ENCODE measurements at places on chromosomes 7 and 10.

- DNase-seq, result no peak
Observed at GRCh38 chr7:151274396-151274795, 25.9 kb upstream of the SMARCD3 start.

- no peak for DNase-seq
Observed at GRCh38 chr10:126124668-126125349, 228.4 kb downstream of the FANK1 start.

DNA sequence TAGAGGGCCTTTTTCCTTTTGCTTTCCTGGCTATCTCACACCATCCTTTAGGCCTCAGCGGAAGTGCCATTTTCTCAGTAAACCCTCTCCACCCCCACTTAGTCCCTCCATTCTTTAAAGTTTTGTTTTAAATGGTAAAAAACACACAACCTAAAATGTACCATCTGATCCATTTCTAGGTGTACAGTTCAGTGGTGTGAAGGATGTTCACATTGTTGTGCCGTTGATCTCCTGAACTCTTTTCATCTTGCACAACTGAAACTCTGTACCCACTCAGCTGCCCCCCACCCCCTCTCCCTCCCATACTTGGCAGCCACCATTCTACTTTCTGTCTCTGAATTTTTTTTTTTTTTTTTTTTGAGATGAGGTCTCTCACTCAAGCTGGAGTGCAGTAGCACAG is 52.2 kb downstream of the SNX10 start:
- no peak for DNase-seq

- no peak for DNase-seq
Observed at GRCh38 chr10:98238391-98238790, 29.6 kb downstream of the LOXL4 start.

DNA sequence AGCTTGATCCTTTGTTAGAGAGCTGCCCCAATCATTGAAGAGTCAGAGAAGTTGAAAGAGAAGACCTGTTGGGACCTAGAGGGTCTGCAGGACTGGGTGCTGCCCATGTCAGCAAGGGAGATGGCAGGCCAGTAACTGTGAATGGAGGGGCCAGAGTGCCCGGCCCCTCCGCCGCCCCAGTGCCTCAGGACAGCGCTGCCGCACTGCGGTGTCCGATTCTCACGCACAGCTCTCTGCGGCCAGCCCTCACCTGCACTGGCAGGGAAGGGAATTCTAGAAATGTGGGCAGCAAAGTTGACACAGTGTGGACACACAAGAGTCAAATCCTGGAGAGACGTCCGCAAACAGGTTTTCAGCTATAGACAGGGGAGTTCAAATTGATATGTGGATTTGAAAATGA is 373.5 kb downstream of the TCERG1L start:
- DNase-seq, result no peak

GRCh38 chr7:447523-447922 is 72.1 kb downstream of the PDGFA start:
- no peak for DNase-seq

DNA sequence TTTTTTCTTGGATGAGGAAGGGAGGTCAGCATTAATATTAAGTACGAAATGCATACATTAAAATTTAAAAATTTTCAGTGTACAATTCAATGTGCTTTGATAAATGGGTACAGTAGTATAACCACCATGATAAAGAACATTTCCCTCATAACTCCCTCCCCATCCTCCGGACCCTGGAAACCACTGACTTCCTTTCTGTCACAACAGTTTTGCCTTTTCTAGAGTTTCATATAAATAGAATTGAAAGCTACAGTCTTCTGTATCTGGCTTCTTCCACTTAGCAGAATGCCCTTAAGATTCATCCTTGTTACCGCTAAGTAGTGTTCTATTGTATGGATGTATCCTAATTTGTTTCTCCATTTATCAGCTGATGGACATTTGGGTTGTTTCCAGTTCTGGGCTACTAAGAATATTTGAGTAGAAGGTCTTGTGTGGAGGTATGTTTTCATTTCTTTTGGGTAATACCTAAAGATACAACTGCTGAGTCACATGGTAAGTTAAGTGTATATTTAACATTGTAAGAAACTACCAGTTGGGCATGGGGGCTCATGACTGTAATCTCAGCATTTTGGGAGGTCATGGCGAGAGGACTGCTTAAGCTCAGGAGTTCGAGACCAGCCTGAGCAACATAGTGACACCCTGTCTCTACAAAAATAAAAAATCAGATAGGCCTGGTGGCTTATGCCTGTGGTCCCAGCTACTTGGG is 30.8 kb downstream of the ABI1 start:
- DNase-seq, result no peak

- no peak for DNase-seq
Observed at GRCh38 chr7:116805100-116805544, 57.3 kb upstream of the CAPZA2 start.

GRCh38 chr7:127943541-127944521 is 87.4 kb downstream of the LRRC4 start:
- no peak for DNase-seq

- no peak for DNase-seq
Observed at GRCh38 chr7:123366626-123367025, 166.9 kb upstream of the SLC13A1 start.

DNA sequence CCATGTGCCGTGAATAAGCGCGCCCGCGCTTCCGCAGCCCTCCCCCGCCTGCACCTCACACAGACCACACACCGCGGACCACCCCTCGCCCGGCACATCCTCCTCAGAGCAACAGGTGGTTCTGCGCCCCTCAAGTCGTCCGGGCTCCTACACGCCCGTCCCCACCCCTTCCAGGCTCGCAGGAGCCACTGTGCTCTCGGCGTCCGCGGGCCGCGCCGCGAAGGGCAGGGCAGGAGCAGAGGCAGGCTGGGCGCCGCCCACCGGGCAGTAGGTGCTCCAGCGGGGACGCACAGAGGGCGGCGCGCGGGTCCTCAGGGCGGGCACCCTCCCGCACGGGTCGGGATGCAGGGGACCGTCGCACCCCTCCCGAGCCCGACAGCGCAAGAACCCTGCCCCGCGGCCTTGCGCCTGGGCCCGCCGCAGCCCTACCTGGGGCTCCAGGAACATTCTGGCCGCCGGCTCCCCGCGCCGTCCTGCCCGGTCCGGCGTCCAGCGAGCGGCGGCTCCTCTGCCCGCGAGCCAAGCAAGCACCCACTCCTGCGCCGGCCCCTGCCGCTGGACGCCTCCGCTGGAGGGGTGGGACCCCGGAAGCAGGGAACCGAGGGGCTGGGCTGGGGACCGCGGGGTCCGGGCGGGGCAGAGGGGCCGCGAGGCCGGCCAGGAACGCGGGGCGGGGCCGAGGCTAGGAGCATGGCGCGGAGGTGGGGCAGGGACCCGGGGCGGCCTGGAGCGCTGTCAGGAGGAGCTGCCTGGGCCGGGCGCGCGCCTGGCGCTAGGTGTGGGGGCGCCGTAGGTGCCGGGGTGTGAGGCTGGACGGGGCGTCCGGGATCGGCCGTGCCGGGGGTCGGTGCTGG is 37.4 kb downstream of the RASGEF1A start:
- peak; percentile 36 for DNase-seq

- no peak for DNase-seq
Observed at GRCh38 chr7:114910787-114911186, 11.1 kb upstream of the MDFIC start.

GRCh38 chr7:6234384-6234783 is 38.0 kb downstream of the CYTH3 start:
- no peak for DNase-seq

DNA sequence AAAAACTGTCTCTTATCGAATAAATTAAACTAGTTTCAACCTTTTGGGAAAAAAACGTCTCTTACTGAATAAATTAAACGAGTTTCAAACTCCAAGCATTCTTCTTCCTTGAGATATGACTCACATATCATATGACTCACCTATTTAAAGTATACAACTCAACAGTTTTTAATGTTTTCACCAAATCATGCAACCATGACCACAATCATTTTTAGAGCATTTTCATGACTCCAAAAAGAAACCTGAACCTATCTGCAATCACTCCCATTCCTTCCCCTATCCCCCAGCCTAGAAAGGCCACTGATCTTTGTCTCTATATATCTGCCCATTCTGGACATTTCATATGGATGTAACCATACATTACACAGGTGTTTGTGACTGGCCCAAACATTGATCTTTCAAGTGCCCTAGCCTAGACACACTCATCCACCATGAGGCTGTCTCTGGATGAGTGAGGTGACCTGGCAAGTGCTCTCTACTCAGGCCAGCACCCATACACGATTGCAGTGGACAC is 115.3 kb downstream of the PIP4K2A start:
- no peak for DNase-seq

DNA sequence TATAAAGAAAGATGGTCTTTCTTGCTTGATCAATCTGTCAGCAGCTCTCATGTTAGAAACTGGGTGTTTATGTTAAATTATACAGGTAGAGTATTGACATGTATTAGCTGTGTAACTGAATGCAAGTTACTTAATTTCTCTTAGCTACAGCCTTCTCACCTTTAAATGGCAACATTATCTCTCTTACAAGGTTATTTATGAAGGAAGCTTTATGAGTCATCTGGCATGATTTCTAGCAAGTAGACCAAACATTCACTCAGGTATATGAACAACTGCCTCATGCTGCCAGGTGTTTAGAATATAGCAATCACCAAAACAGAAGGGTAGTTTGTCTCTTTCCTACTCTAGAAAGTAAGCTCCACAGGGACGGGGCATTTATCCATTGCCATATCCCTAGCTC is 8.5 kb downstream of the ARL4A start:
- DNase-seq, result no peak

DNA sequence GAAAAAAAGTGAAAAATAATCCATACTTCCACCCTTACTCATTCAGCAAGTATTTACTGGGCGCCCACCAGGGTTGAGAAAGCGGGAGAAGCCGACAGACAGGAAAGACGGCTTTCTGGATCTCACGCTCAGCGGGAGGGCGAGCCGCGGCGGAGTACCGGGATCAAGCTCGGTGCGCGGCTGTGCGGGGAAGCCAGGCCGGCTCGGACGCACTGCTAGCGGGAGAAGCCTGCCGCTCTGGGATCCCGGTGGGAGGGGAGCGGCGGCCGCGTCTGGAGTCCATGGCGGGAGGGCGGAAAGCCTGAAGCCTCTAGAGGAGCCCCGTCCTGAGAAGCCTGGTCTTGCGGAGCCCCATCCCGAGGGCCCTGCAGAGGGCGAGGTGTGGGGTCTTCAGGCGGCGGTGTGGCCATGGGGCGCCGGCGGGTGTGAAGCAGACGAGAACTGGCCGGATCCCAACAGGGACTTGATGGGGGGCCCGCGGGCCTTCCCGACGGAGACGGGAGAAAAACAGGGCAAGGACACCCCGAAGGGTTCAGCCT is 82.9 kb downstream of the VIPR2 start:
- DNase-seq, result no peak

DNA sequence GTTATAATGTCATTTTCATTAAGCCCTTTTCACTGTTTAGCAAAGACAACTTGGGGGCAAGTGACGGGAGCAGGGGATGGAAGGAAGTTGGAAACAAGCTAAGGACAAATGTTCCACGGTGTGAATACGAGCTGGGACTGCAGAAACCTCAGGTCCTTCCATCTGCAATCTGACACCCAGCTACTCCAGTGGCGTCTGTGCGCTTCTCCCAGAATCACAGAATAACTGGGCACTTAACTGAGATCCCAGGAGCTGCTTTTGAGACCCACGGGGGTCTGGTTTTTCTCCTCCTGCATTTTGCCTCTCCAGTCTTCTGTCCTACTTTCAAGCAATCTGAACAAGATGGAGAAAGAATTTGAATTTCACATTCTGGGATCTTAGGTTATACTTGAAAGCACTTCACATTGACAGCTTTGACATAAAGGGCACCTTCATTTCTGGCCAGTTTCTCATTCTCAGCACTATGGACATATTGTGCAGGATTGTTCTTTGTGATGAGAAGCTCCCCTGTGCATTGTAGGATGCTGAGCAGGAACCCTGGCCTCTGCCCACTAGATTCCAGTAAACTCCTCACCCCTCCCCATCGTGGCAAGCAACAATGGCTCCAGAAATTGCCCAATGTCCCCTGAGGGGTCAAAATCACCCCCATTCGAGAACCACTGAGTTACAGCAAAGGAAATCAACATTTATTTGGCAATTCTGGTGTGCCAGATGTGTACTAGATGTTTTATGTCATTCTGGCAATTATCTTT is 194.1 kb downstream of the CACNB2 start:
- DNase-seq, result no peak

DNA sequence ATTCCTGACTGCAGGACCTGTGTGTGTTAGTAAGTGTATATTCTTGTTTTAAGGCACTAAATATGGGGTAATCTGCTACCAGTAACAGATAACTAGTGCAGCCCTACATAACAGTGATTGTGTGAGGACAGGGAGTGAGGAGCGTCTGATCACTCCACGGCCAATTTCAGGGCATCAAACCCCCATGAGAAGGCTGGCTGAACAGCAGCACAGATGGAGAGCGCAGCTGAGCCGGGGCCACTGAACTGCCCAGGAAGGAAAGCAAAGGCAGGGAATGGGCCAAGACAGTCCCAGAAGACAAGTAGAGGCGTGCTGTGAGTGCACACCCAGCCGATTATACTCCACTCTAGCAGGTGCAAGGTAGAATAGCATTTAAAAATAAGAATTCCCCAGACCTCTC is 157.1 kb upstream of the CHST15 start:
- no peak for DNase-seq

DNA sequence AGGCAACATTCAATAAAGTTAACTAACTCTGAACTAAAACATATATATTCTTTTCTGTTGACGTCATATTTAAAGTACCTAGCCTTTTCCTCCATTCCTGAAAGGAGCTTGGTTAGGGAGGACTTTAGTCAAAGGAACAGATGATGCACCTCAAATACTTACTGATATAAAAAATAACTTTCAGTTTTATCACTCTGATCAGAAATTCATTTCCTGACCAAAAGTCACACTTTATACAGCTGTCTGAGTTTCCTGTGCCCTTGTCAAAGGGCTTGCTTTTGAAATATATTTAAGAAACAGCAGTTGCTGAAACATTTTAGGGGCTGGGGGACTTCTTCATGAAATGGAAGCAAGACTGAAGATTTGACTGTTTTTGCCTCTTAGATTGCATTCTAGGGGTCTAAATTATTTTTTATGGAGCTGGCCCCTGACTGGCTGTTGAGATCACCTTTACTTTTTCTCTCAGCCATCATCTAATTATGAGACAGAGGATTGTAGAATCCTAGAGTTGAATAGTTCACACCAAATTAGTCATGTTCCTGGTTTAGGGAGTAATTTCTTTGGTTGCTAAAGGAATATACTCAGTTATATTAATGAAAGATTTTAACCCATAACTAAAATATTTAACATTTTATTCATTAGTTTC is 46.6 kb downstream of the GLCCI1 start:
- no peak for DNase-seq

DNA sequence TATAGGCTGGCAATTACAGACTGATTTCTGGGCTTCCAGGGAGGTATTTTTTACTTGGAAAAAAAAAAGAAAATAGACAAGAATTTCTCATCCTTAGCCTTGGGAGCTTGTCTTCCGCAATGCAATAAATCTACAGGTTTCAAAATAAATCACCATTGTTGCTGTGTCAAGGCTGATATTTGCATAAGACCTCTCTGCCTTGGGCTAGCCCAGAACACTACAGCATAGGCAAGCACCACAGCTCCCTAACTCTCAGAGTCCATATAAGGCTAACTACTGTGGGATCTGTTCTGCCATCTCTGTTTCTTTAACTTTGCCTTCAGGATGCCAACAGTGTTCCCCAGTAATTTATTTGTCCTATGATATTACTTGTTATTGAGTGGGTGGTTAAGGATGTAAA is 64.4 kb downstream of the ZWINT start:
- no peak for DNase-seq

Measured in stimulated activated naive CD4-positive, alpha-beta T cell treated with Interleukin-2 at 50 U/mL for 16 hours (primary cell).